Suprapubic skin (tissue), 4 donors: ENCODE measurements at places on chromosomes 1 and 21.

DNA sequence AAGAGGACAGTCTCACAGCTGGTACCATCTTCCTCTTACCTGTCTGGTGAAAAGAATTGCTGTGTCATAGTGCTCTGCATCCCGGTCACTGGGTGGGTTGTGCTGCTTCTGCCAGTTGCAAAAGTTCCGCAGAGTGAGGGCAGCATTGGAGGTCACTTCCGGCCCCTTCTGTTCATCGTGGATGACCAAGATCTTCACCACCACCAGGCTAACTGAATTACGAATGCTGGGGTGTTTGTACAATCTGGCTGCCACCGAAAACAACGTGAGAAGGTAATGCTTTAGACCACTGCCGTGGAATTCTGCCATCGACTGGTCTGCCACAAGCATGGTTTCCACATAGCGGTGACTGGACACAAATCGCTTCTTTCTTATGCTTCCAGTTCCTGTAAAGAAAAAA is 2.9 kb downstream of the ADAMTS1 start:
- DNase-seq = no peak

GRCh38 chr1:78015148-78015547 is 10.4 kb downstream of the DNAJB4 start:
- DNase-seq = no peak

DNA sequence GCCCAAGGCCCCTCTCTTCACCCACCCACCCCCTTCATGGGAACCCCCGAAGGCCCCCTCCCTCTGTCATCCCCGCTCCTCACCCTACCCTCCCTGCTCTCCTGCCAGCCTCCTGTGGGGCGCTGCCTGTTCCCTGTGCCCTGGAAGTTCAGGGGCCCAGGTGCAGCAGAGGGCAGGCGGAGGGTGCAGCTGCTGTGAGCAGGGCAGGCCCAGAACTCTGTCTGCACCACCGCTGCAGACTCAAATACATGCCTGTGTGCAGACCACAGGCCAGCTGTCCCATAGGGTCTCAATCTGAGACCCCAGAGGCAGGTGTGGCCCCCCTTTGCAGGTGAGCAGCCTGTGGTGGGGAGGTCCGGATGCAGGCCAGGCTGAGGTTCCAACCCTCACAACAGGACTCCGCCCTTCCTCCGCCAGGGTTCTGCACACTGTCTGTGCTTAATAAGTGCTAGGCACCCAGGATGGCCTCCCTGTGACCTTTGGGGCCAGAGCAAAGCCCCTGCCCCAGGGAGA is 62.5 kb downstream of the WNT9A start:
- DNase-seq = no peak

- DNase-seq = no peak
Observed at GRCh38 chr1:63936801-63937200, 163.0 kb downstream of the ROR1 start.

GRCh38 chr1:185646202-185646683 is 87.9 kb upstream of the HMCN1 start:
- no peak for DNase-seq

GRCh38 chr1:31769720-31770390 is 5.7 kb upstream of the ADGRB2 start:
- no peak for DNase-seq

DNA sequence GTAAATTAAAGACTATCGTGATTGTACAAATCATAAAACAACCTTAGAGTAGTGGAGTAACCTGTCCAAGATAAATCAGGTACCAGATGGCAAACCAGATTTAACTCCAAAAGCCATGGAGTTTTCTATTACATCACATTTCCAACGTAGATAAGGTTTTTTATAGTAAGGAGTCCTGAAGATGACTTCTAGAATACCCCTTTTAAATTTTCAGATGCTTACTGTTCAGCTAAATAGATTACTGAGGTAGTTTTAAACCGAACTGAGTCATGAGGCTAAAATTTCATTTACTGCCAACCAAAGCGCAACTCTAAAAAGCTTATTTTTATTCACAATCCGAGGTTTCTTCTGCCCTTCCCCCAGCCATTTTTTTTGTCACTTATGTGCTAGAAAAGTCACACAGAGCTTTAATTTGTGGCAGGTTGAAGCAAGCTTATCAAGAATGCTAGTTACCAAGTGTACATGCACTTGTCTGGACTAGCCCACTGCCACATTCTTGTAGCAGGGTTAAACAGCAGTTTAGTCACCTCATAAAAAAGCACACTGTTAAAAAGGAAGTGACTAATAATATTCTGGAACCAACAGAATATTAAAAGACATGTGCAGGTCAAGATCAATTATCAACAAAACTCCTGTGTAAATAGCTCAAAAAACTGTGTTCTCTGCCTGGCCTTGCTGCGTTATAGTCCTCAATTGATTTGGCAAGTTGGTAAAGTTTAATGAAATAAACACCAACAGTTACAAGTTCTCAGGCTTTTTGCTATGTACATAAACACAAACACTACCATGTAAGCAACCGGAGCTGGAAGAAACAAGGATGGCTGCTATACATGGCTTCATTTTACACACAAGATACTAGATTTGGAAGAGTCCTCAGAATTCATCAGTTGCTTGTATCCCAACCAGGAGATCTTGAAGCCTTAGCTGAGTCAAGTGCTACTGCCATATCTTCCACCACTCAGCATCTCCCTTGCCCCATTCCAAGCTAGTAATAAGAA is 180.3 kb upstream of the DMRTA2 start:
- DNase-seq = no peak
